ENCODE measurements at places on chromosomes 4 and X. TPM values are rescaled to one million over a fixed set of nuclear protein-coding genes. Genes with fewer than 3 reads are reported as not detected.

DNA sequence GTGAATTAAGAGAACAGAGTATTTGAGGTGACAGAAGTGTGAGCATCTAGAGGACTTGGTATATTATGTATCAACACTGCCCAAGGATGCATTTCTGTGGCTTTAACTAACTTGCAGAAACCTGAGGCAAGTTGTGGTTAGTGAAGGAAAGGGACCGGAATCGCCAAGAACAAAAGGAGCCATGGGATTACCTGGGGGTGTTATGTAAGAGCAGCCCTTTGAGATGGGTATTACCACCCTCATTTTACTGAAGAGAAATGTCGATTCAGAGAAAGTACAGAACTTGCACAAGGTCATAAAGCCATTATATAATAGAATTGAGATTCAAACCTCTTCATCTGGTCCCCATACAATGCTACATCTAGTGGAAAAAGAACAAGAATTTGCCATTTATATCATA, 14.3 kb downstream of the TENM3 start:
- no peak for DNase-seq

PPP4R3C gene
- not detected for total RNA-seq

GRCh38 chr4:154616731-154617130, 4.3 kb upstream of the FGG start:
- no peak for DNase-seq

GRCh38 chr4:87911252-87911774, 64.2 kb upstream of the SPP1 start:
- peak; percentile 96 for DNase-seq

- no peak for DNase-seq
Observed at GRCh38 chr4:47824840-47825239, 13.0 kb downstream of the CORIN start.

GRCh38 chr4:3373468-3373867, 68.3 kb upstream of the HGFAC start:
- no peak for DNase-seq

DNA sequence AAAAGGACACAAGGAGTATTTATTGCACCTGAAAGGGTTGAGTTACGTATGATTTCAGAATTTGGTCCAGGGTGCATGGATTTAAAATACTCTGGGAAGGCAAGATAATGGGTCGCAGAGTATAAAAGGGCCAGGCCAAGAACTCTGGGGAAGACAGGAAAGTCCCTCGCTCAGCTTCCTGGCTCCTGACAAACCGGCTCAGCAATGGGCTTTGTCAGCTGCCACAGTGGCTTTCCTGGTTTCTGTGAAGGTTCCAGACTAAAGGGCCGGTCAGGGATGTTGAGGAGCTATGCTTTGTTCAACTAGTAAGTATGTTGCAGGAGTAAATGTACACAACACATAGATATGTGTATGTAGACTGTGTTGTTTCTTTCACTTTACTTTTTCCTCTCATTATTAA, 154.4 kb upstream of the ETNPPL start:
- DNase-seq, result no peak

DNA sequence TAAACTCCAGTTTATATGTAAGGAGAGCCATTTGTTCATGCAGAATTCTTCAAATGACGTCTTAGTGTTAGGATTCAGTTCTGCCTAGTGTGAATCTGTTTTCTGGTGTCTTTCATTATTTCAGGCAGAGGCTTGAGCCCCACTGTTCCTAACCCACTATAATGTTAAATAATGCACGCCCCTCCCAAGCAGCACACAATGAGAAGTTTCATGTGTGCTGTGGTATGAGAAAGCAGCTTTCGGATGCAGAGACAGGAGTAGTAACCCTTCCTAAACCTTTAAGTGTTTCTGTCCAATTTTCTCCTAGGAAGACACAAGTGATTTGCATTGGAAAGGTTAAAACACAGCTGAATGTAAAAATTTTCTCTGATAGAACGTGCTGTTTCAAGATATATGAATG, 54.5 kb downstream of the TRIM2 start:
- no peak for DNase-seq

DNA sequence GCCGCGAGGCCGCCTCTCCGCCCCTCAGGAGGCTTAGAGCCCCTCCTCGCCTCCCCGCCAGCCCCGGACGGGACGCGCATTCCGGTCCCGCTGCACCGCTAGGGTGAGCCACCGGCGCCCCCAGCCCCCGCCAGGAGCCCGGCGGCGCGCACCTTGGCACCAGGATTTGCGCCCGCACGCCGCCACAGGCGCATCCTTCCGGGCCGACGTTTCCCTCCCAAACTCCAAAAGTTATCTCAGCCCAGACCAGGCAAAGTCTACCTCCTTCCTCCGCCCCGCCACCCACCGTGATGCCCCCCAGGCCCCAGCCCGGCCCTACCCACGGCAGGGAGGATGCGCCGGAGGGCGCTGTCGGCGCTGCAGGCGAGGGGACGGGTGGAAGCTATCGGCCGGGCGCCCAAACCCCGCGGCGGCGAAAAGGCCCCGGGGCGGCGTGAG, 538 bp downstream of the SCML2 start:
- peak; percentile 7 for DNase-seq

DNA sequence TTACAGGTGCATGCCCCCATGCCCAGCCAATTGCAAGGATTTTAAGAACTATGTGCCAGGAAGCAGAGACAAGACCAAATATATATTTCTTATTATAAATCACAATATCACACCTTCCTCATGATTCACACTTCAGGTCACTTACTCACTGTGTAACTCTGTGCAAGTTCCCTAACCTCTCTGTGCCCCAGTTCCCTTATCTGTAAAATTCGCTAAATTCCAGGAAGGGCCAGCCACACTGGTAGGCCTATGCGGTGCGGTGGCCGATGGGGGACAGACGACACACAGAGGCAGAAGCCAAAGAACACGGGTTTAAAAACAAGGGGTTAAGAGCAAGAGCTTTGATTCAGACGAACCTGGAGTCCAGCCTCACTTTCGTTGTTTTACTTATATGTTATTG, 2.8 kb downstream of the TRIM2 start:
- DNase-seq, result no peak

MAGEA8 gene
- not detected for total RNA-seq

DNA sequence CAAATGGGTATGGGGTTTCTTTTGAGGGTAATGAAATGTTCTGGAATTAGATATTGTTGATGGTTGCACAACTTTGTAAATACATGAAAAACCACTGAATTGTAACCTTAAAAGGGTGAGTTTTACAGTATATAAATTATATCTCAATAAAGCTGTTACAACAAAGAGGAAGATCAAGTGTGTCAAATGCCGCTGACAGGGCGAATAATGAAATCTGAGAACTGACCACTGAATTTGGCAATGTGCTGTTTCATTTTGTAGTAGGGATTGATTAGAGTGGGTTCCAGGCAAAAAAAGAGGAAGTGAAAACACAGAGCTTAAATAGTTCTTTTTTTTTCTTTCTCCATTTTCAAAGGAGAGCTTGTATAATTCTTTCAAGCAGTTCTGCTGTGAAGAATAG, 161.1 kb upstream of the NAP1L5 start:
- DNase-seq, result no peak

GRCh38 chr4:73844345-73844744, 7.9 kb downstream of the CXCL6 start:
- DNase-seq, result no peak

- DNase-seq, result no peak
Observed at GRCh38 chr4:80180743-80181142, 16.6 kb upstream of the PRDM8 start.

DNA sequence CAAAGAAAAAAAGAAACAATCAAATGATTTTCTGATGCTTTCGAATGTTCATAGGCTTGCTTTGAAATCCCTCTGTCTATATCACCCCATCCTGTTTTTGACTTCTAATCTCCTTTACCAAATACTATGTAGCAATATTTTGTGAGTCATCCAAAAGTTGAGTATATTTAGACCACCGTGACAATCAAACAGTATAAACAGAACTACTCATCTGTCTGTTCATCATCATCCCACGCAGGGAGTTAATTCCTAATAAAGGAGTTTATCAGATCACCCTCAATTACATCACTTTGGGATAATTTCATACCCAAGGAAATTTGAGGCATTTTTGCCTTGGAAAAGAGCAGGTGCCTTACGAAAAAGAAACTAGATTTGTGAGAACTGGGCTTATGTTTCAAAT, 212.9 kb downstream of the CBR4 start:
- DNase-seq, result peak; percentile 56

- DNase-seq, result no peak
Observed at GRCh38 chrX:73214426-73215094, at the start of gene NAP1L2. NAP1L2 (minus strand) TSS chrX:73214851; CDS start chrX:73214492, 359 bp downstream.

- DNase-seq, result no peak
Observed at GRCh38 chrX:24264383-24264782, 49.5 kb downstream of the SUPT20HL2 start.

DNA sequence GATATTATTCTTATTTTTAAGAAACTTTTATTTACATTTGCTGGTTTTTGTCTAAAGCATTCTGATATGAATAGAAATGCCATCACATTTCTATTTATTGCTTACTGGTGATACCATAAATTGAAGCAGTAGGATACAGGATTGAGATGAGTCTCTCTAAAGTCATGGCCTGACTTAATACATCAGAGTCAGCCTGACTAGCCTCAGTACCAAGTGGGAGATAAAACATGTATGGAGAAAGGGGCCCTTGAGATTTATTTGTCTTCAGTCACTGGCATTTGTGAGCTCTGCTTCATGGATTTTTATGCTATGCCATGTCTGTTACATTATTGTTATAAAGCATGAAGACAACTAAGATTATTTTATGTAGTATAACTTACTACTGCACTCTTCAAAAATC, 465.5 kb downstream of the ADGRL3 start:
- DNase-seq, result no peak

DNA sequence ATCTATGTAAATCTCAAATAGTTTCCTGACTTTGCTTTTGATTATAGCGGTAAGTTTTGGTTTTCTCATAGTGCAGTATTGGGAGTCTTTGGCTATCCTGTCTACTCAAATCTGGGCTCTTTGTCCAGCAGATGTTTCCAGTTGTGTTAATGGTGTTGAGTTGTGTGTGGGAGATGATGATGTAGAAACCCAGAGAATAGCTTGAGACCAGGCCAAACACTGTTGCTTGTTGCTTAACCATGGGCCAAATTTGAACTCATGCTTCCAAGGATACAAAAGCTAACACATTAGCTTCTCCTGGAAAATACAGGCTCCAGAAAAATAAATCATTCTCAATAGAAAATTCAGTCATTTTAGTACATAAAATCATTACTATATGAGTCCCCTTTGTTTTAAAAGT, 82.6 kb upstream of the GYPA start:
- DNase-seq, result no peak

IL2RG gene
- not detected for total RNA-seq

NLGN4X gene
- total RNA-seq, result not detected

DNA sequence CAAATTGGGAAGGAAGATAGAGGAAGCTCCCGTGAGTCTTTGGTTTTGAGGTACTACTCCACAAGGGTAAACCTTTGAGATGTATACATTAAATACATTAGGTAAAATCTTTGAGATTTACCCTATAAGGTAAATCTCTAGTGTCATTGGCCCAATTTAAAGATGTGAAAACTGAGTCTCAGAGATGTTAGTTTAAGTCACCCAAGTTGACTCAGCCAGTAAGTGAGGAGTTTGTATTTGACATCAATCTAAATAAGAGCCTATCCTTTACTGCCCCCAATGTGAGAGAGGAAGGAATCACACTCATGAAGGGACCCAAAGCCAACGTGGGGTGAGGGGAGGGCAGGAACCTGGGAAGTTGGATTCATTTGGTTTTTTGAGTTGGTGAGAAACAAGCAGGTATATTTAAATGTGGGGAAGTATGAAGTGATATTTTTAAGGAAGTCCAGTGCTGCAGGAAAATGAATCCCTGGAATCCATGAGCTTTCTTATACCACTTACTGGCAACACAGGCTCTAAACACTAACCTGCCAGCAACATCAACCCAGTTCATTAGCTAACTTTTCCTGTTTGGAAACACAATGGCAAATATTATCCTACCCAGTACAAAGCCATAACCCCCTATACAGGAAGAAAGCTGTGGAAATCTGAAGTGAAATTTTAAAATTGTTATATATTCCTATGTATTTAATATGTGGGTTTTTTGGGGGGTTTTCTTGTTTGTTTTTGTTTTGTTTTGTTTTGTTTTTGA, 55.3 kb downstream of the PALLD start:
- peak; percentile 2 for DNase-seq

DNA sequence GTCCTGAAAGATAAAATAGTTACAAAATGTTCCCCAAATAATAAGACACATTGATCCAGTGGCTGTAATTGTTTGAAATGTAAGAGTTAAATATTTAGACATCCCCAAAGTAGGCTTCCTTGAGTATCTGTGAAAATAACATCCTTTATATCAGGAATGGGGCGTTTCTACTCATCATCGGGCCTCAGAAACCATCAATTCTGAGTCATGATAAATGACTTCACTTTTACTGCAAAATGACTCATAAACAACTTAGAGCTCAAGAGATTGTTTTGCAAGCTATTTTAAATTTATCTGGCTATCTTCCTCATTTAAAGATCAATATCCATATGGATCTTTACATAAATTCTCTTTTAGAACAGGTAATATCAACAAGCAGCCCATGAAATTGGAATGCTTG, 369.4 kb upstream of the CNKSR2 start:
- no peak for DNase-seq

- DNase-seq, result no peak
Observed at GRCh38 chr4:37516057-37516775, 170.0 kb downstream of the RELL1 start.

DNA sequence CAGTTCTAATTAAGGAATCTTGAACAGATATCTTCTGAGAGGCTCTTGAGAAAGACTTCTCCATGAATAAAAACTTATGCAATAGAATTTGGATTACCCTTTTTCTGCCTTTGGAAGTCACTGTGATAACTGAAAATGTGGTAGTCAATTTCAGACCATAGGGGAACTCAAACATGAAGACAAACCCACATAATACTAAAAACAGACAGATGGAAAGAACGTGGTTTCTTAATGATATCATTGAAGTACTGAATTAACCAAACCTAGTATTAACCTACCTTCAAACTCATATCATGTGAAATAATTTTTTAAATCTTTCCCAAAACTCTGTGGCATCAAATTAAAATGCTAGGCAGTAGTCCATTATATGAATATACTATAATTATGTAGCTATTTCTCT, 153.5 kb downstream of the CAMK2D start:
- DNase-seq, result no peak

XAGE1A gene
- not detected for total RNA-seq

DNA sequence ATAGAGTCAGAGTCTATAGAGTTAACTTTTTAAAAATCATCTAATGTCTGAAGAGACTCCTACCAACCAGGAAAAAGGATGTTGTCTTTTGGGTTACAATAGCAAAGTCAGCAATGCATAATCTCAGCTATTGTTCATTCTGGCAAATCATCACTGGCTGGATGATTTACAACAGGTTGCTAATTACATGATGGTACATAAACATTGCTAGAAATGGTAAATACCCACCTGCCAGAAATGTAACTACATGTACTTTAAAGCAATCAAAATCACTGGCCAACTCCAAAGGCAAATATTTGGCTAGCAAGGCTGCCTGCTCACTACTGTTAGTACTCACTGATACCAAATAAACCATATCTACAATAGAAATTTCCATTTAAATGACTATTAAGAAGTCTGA, 91.1 kb downstream of the PPP3CA start:
- DNase-seq, result peak; percentile 11

- DNase-seq, result no peak
Observed at GRCh38 chrX:126580877-126581276, 28.3 kb upstream of the DCAF12L1 start.

GRCh38 chr4:53563824-53564223, 27.5 kb downstream of the LNX1 start:
- DNase-seq, result no peak

RPL39 gene
- total RNA-seq, result 3,547 TPM

RPA4 gene
- not detected for total RNA-seq
